ENCODE measurements at places on chromosomes 1 and 21.

DNA sequence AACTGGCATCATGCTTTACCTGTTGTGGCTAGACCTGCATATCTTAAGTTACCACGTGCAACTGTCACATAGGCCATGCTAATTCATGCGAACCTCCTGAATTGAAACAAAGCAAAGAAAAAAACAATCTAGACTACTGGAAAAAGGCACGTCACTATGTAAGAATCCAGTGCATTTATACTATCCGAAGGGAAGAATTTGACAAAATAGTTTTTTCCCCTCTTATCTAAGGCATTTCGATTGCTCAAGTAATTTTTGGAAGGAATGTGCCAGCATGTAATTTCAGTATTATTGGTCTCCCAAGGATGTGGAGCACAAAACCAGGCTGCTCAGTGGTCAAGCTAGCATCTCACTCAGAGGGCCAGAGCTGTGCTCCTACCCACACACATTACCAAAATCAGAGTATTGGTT is 31.5 kb upstream of the C1orf198 start:
- DNase-seq = no peak

DNA sequence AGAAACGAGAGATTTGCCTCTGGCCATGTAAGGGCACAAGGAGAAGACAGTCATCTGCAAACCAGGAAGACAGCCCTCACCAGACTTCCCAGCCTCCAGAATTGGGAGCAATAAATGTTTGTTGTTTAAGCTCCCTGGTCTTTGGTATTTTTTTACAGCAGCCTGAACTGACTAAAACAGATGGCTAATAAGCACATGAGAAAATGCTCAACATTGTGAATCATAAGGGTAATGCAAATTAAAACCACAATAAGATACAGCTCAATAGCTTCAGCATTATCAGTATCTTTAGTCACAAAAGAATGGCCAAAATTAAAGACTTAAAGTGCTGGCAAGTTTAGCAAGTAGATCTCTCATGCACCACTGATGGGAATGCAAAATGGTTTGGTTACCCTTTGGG is 11.7 kb downstream of the UBE2G2 start:
- DNase-seq = no peak

DNA sequence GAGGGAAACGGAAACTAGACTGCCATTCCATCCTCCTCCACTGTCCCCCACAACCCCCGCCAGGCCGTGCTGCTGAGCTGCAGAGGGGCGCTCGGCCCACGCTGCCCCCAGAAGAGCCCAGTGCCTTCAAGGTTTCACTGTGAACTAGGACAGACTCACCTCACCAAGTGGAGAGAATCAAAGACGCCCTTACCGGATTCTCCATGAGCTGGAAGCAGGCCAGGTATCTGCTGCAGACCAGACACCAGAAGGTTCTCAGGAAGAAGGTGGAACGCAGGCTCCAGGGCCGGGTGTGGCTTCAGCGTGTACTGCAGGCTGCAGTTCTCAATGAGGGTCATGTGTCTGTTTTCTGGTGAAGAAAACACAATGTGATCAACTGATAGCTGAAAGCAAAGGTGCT is 30.6 kb downstream of the NPHP4 start:
- DNase-seq = no peak

- no peak for DNase-seq
These were observed 54.4 kb downstream of the NIBAN1 start for GRCh38 chr1:184919892-184920291.

- DNase-seq = no peak
These were observed 27.5 kb upstream of the SLC44A3 start for GRCh38 chr1:94792473-94793295.

DNA sequence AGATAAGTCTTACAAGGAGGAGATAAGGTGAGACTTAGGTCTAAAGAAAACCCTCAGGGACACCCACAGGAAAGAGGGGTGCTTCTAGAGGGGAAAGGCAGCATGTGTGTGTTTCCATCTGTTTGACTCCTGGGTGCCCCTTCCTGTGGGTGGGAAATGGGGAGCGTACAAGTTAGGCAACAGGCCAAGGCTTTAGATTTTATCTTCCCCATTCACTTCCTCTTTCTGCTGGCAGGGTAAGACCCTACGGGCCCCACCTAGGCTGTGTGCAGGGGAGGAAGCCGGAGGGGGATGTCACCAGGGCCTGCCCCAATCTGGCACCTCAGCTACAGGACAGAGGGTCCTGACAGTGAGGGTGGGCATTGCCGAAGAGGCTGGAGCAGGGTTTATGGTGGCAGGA is 2.5 kb upstream of the OLIG1 start:
- no peak for DNase-seq

GRCh38 chr1:52636721-52637695 is 4.0 kb downstream of the SHISAL2A start:
- DNase-seq = peak; percentile 21

DNA sequence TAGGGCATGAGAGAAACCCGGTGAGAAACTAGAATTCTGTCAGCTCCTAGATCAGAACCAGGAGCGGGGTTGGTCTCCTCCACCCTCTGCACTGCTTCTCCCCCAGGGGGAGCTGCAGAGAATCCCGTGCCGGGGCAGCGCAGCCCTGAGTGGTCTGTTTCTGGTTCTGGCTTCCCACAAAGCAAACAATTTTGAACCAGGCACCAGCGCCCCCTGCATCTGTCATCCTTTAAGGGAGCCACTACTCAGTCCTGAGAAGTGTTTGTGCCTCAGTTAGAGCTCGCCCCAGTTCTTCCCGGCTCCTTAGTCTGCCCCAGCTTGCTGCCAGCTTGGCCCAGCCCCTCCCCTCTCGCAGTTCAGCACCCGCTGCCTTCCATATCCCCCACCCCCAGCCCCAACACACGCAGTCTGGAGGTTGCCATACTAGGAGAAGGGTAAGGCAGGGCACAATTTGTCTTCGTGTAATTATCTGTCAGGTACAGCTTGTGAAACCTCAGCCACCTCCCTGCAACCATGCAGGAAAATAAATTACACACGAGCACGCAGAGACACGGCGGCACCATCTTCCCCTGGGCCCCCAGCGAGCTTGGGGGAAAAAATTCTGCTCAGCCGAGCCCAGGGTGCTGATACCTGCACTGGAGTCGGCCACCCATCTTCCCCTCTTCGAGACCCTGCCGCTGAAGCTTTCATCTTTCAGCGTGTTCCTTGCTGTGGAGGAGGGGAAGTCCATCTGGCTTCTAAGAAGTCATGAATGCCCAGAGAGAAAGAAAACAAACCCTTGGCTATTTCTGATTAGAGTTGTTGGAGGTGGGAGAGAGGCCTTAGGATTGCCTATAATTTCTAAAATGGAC is 62.6 kb upstream of the CD1D start:
- DNase-seq = no peak

Data from stimulated activated CD4-positive, alpha-beta T cell treated with anti-CD3 and anti-CD28 coated beads, Interleukin-15, amount 100 ng/mL, for 1 hour (primary cell).